ENCODE measurements at places on chromosomes 2 and 18. TPM values are rescaled to one million over a fixed set of nuclear protein-coding genes. Genes with fewer than 3 reads are reported as not detected.

ADD2 gene
- 385 TPM for total RNA-seq

PCARE gene
- under 0.01 TPM for total RNA-seq

CFAP65 gene
- 0.74 TPM for total RNA-seq

PLGLB1 gene
- total RNA-seq = 6.6 TPM

AQP12B gene
- not detected for total RNA-seq

SLC20A1 gene
- 31.5 TPM for total RNA-seq

CD207 gene
- not detected for total RNA-seq

SLC9A4 gene
- 0.25 TPM for total RNA-seq

EVA1A gene
- 0.98 TPM for total RNA-seq

PHOSPHO2 gene
- 15.5 TPM for total RNA-seq

Measured in temporal lobe (tissue), 4 donors.